ENCODE measurements at places on chromosomes 12 and 14.

DNA sequence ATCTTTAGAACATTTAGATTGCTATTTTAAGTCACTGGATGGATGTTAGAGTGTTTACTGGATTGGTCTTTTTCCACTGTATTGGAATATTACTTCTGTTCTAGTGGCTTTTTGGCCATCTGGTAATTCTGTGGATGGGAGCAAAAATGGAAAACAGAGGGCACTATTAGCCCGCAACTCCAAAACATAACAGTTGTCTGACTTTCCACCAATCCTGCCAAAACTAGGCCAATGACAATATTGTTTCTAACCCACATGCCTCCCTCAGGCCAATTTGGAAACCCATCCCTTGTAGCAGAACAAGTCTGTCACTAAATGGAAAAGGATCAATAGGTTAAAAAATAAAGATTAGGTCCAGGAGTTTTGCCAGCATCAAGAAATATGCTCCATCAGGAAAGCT is 97.8 kb downstream of the ETNK1 start:
- no peak for DNase-seq

DNA sequence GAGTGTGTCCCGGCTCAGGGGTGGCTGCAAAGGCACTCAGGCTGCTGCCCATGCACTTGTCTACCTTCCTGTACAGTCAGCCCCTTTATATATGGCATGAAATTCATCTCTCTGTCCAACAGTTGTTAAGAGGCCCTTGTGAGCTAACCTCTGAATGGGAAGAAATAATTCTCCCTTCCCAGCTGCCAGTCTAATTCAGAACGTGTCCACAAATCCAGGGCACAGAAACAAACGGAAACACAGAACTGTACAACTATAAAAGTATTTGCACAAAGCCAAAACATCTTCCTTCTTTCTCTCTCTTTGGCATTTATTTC is 849 bp downstream of the KRT5 start:
- no peak for DNase-seq

- DNase-seq: no peak
Observed at GRCh38 chr12:4323396-4323795, 2.4 kb downstream of the TIGAR start.

GRCh38 chr12:19064713-19065112 is 64.8 kb upstream of the PLEKHA5 start:
- no peak for DNase-seq

DNA sequence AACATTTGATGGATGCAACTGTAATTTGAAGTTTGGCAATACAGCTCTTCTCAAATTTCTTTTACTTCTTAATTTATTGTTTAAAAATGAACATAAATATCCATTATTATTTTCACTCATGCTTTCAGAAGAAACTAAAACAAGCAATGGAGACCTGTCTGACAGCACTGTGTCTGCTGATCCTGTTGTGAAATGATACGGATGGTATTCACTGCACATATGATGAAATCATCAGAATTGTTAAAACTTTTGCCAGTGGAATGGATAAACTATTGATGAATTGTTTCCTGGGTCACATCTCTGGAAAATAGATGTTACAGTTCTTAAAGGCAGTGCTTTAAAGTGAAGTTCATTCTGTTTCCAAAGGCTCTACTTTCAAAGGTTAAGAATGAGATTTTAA is 59.2 kb downstream of the WASHC4 start:
- DNase-seq: no peak

Measured in EH (cell line).